ENCODE measurements at places on chromosomes 2 and 18.

GRCh38 chr18:35159782-35160181 is 81.1 kb upstream of the ZNF397 start:
- no peak for DNase-seq

- DNase-seq: no peak
Measured at GRCh38 chr2:185813707-185814106, 75.1 kb downstream of the FSIP2 start.

DNA sequence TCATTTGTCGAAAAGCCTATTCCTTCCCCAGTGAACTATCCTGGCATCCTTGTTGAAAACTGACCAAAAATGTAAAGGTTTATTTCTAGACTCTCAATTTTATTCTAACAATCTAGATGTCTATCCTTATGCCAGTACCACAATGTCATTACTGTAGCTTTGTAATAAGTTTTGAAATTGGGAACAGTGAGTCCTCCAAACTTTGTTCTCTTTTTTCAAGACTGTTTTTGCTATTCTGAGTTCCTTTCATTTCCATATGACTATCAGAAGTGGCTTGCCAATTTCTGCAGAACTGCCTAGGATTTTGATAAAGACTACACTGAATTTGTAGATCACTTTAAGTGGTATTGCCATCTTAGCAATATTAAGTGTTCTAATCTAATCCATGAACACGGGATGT is 9.7 kb downstream of the STARD7 start:
- DNase-seq: no peak

DNA sequence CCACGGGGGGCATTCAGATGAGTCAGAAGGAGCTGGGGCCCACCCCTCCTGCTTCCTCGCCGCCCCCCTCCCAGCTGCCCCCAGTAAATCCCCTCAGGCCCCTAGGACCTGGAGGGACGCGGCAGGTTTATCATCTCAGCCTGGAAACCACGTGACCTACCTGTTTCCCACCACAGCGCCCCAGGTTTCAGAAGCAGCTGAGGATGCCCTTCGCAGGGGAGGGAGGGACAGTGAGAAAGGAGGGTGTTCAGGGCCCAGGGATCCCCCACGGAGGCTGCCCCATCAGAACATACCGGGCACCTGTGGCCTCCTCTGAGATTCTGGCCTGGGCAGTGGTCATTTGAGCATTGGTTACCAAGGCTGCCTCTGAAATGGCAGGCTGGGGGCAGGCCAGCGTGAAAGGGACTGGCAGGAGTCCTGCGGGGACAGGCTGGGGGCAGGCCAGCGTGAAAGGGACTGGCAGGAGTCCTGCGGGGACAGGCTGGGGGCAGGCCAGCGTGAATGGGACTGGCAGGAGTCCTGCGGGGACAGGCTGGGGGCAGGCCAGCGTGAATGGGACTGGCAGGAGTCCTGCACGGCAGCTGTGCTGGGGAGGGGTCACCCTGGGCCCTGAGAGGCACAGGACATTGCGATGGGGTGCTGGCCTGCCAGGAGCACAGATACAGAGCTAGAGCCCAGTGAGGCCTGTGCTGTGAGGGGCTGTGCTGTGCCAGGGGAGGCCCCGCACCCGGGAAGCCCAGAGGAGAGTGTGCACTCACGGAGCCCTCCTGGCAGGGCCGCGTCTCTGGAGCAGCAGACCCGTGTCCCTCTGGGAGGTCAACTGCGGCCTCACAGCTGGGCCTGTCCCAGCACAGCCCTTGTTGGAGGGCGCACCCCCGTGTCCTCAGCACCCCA is 1.6 kb downstream of the NEU4 start:
- DNase-seq: no peak

DNA sequence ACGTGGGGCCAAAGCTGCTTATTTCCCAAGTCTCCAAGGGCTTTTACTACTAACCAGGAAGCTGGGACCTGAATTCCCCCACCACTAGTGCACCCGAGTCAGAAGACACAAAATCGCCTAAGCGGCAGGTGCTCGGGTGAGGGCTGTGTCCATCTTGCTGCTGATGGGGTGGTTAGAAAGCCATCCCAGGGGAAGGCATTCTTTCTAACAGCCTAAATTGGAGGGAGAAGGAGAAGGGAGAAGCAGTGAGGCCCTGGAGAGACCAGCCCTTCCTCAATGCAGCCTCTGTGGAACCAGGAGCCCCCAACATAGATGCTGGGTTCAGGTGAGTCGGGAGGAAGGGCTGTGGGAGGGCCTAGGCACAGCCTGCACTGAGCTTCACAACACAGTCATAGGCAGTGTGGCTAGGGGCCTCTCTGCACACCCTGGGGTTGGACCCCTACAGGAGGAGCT is 1.9 kb upstream of the PROM2 start:
- no peak for DNase-seq

- DNase-seq: no peak
Measured at GRCh38 chr2:168683996-168684395, 118.4 kb upstream of the NOSTRIN start.

GRCh38 chr18:48973731-48974130 is 23.0 kb upstream of the SMAD7 start:
- no peak for DNase-seq

- no peak for DNase-seq
Measured at GRCh38 chr18:50866765-50867164, 12.2 kb upstream of the ME2 start.

- DNase-seq: no peak
Measured at GRCh38 chr2:46135958-46136357, 161.2 kb upstream of the EPAS1 start.

DNA sequence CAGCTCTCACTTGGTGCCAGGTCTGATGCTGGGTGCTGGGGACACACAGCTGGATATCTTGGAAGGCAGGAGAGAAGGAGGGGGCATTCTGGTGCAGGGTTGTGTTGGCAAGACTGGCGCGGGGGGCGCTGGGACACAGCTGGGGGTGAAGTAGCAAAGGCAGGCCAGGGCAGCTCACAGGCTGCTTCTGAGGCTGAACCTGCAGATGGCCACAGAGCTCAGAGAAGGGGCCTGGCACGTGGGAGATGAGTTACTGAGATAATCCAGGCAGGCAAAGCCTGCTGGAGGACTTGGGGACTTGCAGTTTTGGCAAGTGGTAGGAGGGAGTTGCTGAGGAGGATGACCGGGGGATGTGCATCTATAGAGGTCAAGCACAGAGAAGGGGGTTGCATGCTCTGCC is 16.2 kb upstream of the DGKD start:
- DNase-seq: no peak

- DNase-seq: no peak
Measured at GRCh38 chr2:221005338-221005737, 566.8 kb downstream of the EPHA4 start.

GRCh38 chr2:149612122-149612521 is 24.5 kb upstream of the MMADHC start:
- no peak for DNase-seq

- DNase-seq: no peak
Measured at GRCh38 chr2:86256982-86257381, 57.7 kb downstream of the MRPL35 start.

DNA sequence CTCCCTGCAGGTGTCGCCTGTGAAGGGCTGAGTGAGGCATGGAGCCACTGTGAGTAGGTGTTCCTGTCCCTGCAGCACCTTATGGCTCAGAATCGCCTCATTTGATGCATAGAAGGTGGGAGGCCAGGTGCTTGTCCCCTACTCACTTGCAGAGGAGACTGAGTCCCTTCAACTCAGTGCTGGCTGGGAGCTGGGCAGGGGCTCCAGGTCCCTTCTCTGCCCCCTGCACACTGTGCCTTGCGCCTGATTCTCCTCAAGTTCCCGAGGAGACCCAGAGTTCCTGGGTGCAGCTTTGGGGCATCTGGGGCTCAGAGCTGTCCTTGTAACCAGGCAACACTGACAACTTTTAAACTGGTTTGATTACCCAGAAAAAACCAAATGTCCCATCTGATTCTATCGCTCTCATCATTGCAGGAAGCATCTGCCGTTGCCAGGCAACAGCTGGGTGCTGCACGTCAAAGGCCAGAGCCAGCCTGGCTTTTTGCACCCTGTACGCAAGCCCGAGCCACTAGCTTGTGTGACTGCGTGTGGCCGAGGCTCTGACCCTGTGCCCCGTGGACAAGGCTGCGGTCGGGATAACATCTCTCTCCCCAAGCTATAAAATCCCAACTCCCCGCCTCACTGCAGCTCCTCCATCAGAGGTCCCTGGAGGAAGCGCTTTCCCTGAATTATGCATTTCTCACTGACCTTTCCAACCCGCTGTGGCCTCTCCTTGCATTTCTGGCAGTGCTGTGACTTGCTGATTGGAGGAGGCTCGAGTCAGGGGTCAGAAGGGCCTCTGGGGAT is 130.8 kb upstream of the HDAC4 start:
- DNase-seq: no peak

- no peak for DNase-seq
Measured at GRCh38 chr2:98479959-98480524, 35.4 kb downstream of the INPP4A start.

GRCh38 chr18:62784966-62785413 is 69.6 kb downstream of the PHLPP1 start:
- no peak for DNase-seq

DNA sequence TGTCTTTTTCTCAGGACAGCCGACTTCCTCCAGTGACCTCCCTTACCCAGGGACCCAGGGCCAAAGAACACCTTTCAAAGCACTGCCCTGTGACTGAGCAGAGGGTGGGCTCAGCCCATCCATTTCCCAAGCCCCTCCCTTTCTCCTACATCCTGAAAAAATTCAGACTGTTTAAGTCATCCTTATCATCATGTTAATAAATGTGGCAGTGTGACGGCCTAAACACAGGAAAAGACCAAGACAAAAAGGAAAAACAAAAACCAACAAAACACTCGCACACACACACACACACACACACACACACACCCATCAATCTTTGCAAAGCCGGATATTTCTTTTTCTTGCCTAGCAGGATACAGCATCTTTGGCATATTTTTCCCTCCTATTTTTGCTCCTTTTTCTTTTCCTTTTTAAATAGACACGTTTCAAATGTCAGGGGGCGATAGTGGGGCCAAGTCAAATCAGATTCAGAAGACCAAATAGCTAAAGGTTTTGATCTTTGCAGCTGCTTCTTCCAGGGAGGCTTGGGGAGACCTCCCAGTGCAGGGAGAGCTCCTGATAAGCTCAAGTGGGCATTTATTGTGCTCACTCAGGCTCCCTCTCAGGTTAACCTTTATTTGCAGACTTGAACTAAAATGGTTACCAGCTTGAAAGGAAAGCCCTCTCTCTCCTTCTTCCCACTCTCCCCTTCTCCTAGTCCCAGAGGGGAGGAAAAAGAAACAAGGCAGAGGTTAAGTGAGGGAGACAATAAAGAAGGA is 39.5 kb upstream of the NRP2 start:
- no peak for DNase-seq

- no peak for DNase-seq
Measured at GRCh38 chr2:112910219-112910618, 746 bp upstream of the IL37 start.

DNA sequence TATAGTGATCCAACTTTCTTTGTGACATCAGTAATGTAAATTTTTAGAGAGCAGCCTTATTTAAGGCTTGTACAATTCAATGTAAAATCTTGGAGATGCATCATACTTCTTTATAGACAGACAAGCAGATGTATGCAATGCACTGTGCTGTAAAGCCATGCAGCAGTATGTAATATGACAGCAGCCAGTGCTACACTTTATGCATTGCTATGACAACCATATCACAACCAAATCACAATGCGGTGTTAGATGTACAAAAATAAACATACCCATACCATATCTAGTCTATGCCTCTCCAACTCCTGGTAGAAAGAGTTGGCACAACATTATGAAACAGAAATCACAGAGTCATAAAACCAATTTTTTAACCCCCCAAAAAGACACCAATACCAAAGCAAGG is 110.3 kb upstream of the WDSUB1 start:
- DNase-seq: no peak

GRCh38 chr2:56130463-56131070 is 53.2 kb upstream of the CCDC85A start:
- no peak for DNase-seq

DNA sequence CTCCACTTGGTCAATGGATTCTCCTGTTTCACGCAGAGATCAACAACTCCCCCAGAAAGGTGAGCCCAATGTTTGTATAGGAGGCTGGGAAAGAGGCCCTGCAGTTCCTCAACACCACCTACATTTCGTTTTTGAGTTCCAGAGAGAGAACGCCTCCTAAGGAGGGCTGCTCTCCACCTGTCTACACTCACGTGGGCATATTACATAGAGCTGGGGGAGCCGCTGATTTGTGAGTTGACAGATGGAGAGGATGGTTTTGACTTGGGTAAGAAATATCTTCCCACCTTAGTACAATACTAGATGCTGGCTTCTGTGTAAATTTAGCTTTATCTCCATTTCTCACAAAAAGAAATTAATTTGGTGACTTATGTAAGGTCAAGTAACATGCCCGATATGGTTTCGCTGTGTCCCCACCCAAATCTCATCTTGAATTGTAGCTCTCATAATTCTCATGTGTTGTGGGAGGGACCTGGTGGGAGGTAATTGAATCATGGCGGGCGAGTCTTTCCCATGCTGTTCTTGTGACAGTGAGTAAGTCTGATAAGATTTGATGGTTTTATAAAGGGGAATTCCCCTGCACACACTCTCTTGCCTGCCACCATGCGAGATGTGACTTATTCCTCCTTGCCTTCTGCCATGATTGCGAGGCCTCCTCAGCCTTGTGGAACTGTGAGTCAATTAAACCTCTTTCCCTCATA is 274.5 kb upstream of the PXDN start:
- DNase-seq: no peak

GRCh38 chr2:149908726-149909683 is 321.4 kb upstream of the MMADHC start:
- no peak for DNase-seq

GRCh38 chr18:51563396-51563795 is 365.9 kb upstream of the MEX3C start:
- no peak for DNase-seq

- DNase-seq: no peak
Measured at GRCh38 chr2:237075749-237076599, 9.7 kb upstream of the COPS8 start.

- no peak for DNase-seq
Measured at GRCh38 chr18:62446511-62446910, 76.3 kb upstream of the ZCCHC2 start.

DNA sequence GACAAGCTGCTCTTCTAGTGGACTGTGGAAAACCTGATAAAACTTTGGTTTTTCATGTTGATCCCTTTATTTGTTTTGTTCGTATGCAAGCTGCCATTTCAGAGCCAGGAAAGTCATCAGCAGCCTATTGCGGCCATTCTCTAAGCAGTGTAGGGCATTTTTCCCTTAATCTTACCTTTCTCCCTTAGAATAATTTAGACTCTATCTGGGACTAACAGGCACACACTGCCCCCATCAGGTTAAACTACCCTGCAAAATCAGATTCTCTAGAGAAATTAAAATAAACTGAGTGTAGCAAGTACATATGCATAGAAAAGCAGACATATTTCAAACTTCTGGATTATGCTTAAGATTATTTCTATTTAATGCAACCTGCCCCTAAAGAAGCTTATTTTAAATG is 347.5 kb downstream of the METTL4 start:
- no peak for DNase-seq
